HFFc6 (cell line): ENCODE measurements at places on chromosomes 11 and 22. TPM values are rescaled to one million over a fixed set of nuclear protein-coding genes. Genes with fewer than 3 reads are reported as not detected.
A peak's percentile ranks its signal among the peaks of the same experiment; 100 is the strongest.

EMID1 gene
- total RNA-seq: not detected in 3 replicates

XPNPEP3 gene
- 25.5 to 28.3 TPM (median 28.2 TPM) in 3 replicates for total RNA-seq

DNA sequence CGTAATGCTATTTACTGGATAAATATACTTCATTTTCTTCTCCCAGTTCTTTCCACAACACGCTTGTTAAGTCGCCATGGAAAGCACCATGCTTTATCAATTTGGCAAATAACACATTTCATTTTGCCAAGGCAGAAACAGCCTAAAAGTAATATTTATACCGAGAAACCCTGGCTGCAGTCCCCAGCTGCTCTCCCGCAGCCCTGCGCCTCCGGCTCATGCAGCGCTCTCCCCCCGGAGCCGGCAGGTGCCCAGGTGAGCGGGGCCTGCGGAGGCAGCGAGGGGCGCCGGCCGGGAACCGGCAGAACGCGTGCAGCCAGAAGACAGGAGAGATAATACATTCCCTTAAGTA lies 681 bp upstream of the ARHGEF12 start:
- H3K4me1 ChIP-seq: peaks cover 65% of the 10 kb centered on the region
- peaks cover 4% of the 10 kb centered on the region; the same call in 1 of the 2 replicates for H3K27me3 ChIP-seq
- DNase-seq: peak; percentile 14
- peak overlapping the region; percentile 81 for H3K4me3 ChIP-seq
- H3K27ac ChIP-seq: peak overlapping the region; percentile 81

GRCh38 chr11:121575250-121575962 lies 122.6 kb upstream of the SORL1-AS1 start:
- no peak overlapping the region for H3K4me3 ChIP-seq
- H3K27ac ChIP-seq: no peak overlapping the region
- H3K27me3 ChIP-seq: peaks cover 58% of the 10 kb centered on the region
- H3K4me1 ChIP-seq: no peaks in the 10 kb centered on the region
- DNase-seq: no peak
- H3K36me3 ChIP-seq: peaks cover 7% of the 10 kb centered on the region

FAM181B gene
- total RNA-seq: not detected in 3 replicates

SCUBE2 gene
- 0.83 to 1.1 TPM (median 0.90 TPM) in 3 replicates for total RNA-seq

TBX1 gene
- 0.29 and 1.1 TPM in 2 replicates for total RNA-seq

GRCh38 chr22:35411102-35411501 lies 11.2 kb downstream of the MCM5 start:
- H3K36me3 ChIP-seq: peaks cover 15% of the 10 kb centered on the region
- no peak for DNase-seq
- H3K27ac ChIP-seq: no peak overlapping the region
- peaks cover 5% of the 10 kb centered on the region for H3K27me3 ChIP-seq
- H3K4me3 ChIP-seq: no peak overlapping the region
- no peaks in the 10 kb centered on the region for H3K4me1 ChIP-seq

TRIM48 gene
- total RNA-seq: not detected in 3 replicates

DNA sequence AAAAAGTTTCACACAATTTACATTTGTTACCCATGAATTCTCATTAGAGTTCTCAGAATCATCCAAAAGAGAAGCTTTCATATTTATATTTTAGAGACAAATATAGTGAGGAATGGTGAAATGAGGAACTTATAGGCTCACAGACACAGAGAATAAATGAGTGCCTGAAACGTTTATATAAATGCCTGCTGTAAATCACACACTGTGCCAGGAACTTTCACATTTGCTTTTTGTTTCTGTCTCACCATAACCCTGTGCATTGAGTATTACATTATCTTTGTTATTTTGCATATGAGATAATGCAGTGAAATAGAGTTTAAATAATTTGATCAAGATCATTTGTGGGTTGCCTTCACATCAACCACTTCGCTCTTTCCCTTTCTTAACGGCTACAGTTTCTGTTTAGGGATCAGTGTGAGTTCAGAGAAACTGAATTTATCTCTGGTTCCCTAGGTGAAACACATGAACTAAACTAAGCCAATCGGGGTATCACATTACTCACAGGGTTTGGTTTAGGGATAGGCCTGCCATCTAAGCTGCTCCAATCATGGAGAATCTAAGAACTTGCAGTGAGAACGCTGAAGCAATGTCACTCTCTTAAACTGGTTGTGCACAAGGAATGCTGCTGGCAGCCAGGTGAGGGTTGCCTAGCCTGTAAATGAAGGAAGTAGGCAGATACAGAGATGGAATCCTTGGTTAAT lies 1339.2 kb upstream of the TENM4 start:
- H3K4me1 ChIP-seq: no peaks in the 10 kb centered on the region
- H3K4me3 ChIP-seq: no peak overlapping the region
- H3K36me3 ChIP-seq: no peaks in the 10 kb centered on the region
- no peak overlapping the region for H3K27ac ChIP-seq

GRCh38 chr11:117495357-117495756 lies 167.7 kb downstream of the CEP164 start:
- no peak overlapping the region for H3K27ac ChIP-seq
- H3K4me3 ChIP-seq: no peak overlapping the region
- peaks cover 19% of the 10 kb centered on the region for H3K27me3 ChIP-seq
- H3K36me3 ChIP-seq: no peaks in the 10 kb centered on the region
- no peaks in the 10 kb centered on the region; the same call in 1 of the 2 replicates for H3K4me1 ChIP-seq

THY1 gene
- total RNA-seq: 732 to 942 TPM (median 795 TPM) in 3 replicates

- no peak overlapping the region for H3K27ac ChIP-seq
- DNase-seq: no peak
- H3K4me3 ChIP-seq: no peak overlapping the region
- H3K27me3 ChIP-seq: no peaks in the 10 kb centered on the region; the same call in 1 of the 2 replicates
- H3K4me1 ChIP-seq: peaks cover 50% of the 10 kb centered on the region
Measured at GRCh38 chr11:77557553-77557952, 32.2 kb upstream of the AQP11 start.

GRCh38 chr11:128925250-128925600 lies 17.4 kb downstream of the TP53AIP1 start:
- peaks cover 51% of the 10 kb centered on the region for H3K27me3 ChIP-seq
- no peak for DNase-seq
- no peak overlapping the region for H3K4me3 ChIP-seq
- H3K36me3 ChIP-seq: no peaks in the 10 kb centered on the region
- no peak overlapping the region for H3K27ac ChIP-seq

- DNase-seq: no peak
- no peak overlapping the region for H3K27ac ChIP-seq
- no peaks in the 10 kb centered on the region for H3K4me1 ChIP-seq
- H3K27me3 ChIP-seq: peaks cover 6% of the 10 kb centered on the region
Measured at GRCh38 chr11:1224491-1225385, 1.9 kb downstream of the MUC5B start.

- DNase-seq: no peak
- H3K36me3 ChIP-seq: no peaks in the 10 kb centered on the region
- H3K27ac ChIP-seq: no peak overlapping the region
- H3K4me1 ChIP-seq: peaks cover 48% of the 10 kb centered on the region
- no peak overlapping the region for H3K4me3 ChIP-seq
Measured at GRCh38 chr11:65498042-65498726, 661 bp upstream of the MALAT1 start.

CDC42EP2 gene
- total RNA-seq: 22.2 to 35.5 TPM (median 25.4 TPM) in 3 replicates

DNA sequence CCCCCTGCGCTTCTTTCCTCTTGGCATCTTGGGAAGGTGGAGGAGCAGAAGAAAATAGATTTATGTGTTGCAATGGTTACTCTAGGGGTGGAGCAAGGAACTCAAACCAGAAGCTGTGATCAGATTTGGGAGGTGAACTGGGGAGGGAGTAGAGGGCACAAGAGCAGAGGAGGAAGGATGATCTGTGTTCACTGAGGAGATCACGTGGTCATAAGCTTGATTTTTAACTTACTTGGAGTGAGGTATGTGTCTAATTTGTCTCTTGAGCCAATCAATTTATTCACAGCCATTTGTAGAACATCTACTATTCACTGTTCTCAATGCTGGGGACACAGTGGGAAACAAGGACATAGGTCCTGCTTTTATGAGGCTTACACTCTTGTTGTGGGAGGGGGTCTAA lies 24.8 kb upstream of the CD82 start:
- H3K27ac ChIP-seq: no peak overlapping the region
- H3K4me3 ChIP-seq: no peak overlapping the region
- H3K4me1 ChIP-seq: no peaks in the 10 kb centered on the region

GRCh38 chr11:70292863-70293262 lies 22.4 kb downstream of the PPFIA1 start:
- DNase-seq: no peak
- no peak overlapping the region for H3K27ac ChIP-seq
- H3K27me3 ChIP-seq: no peaks in the 10 kb centered on the region
- peaks cover 14% of the 10 kb centered on the region for H3K4me1 ChIP-seq

DNA sequence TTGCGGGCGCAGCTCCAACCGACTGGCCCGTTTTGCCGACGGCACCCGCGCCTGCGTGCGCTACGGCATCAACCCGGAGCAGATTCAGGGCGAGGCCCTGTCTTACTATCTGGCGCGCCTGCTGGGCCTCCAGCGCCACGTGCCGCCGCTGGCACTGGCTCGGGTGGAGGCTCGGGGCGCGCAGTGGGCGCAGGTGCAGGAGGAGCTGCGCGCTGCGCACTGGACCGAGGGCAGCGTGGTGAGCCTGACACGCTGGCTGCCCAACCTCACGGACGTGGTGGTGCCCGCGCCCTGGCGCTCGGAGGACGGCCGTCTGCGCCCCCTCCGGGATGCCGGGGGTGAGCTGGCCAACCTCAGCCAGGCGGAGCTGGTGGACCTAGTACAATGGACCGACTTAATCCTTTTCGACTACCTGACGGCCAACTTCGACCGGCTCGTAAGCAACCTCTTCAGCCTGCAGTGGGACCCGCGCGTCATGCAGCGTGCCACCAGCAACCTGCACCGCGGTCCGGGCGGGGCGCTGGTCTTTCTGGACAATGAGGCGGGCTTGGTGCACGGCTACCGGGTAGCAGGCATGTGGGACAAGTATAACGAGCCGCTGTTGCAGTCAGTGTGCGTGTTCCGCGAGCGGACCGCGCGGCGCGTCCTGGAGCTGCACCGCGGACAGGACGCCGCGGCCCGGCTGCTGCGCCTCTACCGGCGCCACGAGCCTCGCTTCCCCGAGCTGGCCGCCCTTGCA lies 1.0 kb downstream of the FJX1 start:
- peaks cover 13% of the 10 kb centered on the region; the same call in 1 of the 2 replicates for H3K36me3 ChIP-seq
- peak overlapping the region; percentile 92 for H3K4me3 ChIP-seq
- no peaks in the 10 kb centered on the region for H3K27me3 ChIP-seq
- H3K27ac ChIP-seq: peak overlapping the region; percentile 78
- H3K4me1 ChIP-seq: peaks cover 73% of the 10 kb centered on the region
- peak; percentile 35 for DNase-seq

DNA sequence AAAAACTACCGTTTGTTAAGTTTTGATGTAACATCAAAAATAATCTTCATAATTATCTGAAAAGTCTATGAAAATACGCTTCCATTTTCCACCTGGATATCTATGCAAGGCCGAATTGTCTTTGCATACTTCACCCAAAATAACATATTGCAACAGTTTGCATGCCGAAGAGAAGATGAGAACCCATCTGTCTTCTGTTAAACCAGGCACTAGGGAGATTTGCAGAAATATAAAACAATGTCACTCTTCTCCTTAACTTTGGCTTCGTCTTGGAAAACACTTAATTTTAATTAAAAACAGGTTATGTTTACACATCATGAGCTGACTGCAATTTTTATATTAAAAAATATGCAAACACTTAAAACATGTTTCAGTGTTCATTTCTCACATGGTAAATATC lies 1325.8 kb downstream of the TBC1D22A start:
- no peak for DNase-seq
- no peaks in the 10 kb centered on the region for H3K4me1 ChIP-seq
- H3K4me3 ChIP-seq: no peak overlapping the region
- H3K27ac ChIP-seq: no peak overlapping the region
- H3K27me3 ChIP-seq: peaks cover 5% of the 10 kb centered on the region

DNA sequence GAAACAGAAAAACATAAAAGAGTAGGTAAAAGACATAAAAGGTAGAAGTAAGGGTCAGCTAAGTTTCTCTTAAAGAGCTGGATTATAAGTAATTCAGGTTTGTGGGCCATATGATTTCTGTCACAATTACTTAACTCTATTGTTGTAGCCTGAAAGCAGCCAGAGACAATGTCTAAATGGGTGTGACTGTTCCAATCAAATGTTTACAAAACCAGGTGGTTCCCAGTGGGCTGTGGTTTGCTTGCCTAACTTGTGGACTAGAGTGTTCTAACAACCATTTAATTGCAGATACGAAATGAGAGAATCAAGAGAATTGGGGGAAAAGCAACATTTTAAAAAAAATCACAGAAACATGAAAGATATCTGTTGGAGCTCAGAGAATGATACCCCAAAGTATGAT lies 22.6 kb downstream of the OR6M1 start:
- no peak overlapping the region for H3K27ac ChIP-seq
- H3K36me3 ChIP-seq: no peaks in the 10 kb centered on the region
- no peak overlapping the region for H3K4me3 ChIP-seq
- DNase-seq: no peak

DNA sequence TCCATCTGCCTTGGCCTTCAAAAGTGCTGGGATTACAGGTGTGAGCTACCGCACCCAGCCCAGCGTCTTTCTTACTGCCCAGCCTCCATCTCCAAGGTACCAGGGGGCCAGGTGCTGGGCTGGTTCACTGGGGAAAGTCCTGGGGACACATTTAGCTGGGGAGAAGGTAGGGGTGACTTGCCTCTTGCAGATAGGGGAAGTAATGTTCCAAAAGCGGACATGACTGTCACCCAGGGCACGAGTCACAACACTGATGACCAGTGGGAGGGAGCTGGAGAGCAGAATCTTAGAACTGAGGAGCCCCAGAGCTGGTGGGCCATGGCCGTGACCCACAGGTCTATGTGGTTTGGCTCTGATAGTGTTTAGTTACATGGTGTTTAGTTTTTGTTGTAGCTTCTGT lies 2.4 kb upstream of the SLC15A3 start:
- H3K27me3 ChIP-seq: peaks cover 7% of the 10 kb centered on the region
- no peaks in the 10 kb centered on the region for H3K36me3 ChIP-seq
- peaks cover 41% of the 10 kb centered on the region for H3K4me1 ChIP-seq
- no peak for DNase-seq

SMIM38 gene
- not detected in 3 replicates for total RNA-seq

OR52B6 gene
- total RNA-seq: not detected in 3 replicates

DNA sequence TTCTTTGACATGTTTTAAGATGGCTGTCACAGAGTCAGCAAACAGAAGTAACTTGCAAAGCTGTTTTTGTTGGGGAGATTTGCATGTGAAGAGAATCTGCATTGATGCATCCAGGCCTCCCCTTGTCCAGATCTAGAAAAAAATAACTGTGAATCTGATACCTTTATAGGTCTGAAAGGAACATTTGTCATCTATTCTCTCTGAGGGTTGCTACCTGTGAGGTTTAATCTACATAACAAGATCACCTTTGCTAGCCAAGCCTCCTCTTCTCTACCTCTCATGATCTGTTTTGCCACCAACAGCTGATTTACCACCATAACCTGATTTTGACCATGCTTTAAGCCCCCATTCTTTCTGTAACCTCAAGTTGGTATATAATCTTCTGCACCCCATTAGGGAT lies 47.2 kb upstream of the SLC5A12 start:
- no peak for DNase-seq
- H3K27me3 ChIP-seq: no peaks in the 10 kb centered on the region
- H3K4me1 ChIP-seq: no peaks in the 10 kb centered on the region
- no peaks in the 10 kb centered on the region for H3K36me3 ChIP-seq
